ENCODE measurements at places on chromosomes 1 and 21.

- no peak for DNase-seq
These were observed 278.0 kb downstream of the HLX start for GRCh38 chr1:221157026-221157761.

DNA sequence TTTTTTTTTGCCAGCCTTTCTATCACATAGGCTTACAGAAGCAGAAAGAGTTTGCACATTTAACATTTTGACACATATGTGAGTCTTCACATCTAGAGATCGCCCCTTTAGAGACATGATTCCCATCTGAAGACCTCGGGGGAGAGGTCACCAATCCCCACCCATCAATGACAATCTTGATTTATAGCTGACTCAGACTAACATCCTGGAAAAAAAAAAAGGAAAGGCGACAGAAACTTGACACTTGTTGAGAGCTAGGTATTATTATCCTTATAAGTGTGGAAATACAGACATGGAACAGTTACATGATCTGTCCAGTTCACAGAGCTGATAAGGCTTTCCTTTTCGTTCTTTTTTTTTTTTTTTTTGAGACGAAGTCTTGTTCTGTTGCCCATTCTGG lies 28.0 kb upstream of the NID1 start:
- no peak for DNase-seq

GRCh38 chr21:16538405-16538804 lies 808.6 kb downstream of the USP25 start:
- DNase-seq: no peak

DNA sequence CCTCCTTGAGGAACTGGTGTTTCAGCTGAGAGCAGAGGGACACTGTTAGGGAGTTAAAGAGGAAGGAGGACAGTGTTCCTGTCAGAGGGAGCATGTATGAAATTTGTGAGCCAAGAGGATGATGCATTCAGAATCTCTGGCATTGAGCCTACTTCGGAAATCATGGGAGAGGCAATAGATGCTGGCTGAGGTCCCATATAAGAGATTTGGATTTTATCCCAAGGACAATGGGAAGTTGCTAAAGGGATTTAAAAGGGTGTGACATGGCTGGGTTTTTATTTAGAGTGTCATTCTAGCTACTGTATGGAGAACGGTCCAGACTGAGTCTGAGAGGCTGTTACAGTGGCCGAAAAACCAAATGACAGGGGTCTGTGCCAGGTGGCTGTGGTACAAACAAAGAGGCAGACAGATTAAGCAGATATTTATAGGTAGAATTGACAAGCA lies 403.2 kb upstream of the B3GALT2 start:
- no peak for DNase-seq

- no peak for DNase-seq
These were observed 4.9 kb upstream of the TRIM63 start for GRCh38 chr1:26072305-26072704.

DNA sequence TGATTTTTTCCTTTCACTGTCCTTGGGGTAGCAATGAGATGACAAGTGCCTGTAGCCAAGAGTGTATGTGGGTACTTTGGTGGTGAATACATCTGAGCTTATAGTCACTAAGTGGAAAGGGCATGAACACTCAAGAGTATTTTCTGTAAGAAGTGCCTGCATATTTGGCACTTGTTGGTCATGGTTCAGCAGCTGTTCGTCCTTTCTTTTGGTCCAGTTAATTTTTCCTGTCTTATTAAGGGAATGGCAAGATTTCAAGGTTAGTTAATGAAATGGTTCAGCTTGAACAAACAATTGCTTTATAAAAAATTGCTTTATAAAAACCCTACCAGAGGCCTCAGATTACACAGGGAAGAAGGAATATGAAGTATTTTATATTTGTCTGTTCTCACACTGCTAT lies 48.6 kb upstream of the GPR52 start:
- no peak for DNase-seq

Measured in NCI-H2107 (cell line).